ENCODE measurements at places on chromosomes 7 and 10. TPM values are rescaled to one million over a fixed set of nuclear protein-coding genes. Genes with fewer than 3 reads are reported as not detected.

AMPH gene
- total RNA-seq = 0.03 TPM

UBE2D4 gene
- 15.6 TPM for total RNA-seq

IFIT2 gene
- 0.28 TPM for total RNA-seq

UNCX gene
- 0.30 TPM for total RNA-seq

GOT1 gene
- 48.1 TPM for total RNA-seq

DNA sequence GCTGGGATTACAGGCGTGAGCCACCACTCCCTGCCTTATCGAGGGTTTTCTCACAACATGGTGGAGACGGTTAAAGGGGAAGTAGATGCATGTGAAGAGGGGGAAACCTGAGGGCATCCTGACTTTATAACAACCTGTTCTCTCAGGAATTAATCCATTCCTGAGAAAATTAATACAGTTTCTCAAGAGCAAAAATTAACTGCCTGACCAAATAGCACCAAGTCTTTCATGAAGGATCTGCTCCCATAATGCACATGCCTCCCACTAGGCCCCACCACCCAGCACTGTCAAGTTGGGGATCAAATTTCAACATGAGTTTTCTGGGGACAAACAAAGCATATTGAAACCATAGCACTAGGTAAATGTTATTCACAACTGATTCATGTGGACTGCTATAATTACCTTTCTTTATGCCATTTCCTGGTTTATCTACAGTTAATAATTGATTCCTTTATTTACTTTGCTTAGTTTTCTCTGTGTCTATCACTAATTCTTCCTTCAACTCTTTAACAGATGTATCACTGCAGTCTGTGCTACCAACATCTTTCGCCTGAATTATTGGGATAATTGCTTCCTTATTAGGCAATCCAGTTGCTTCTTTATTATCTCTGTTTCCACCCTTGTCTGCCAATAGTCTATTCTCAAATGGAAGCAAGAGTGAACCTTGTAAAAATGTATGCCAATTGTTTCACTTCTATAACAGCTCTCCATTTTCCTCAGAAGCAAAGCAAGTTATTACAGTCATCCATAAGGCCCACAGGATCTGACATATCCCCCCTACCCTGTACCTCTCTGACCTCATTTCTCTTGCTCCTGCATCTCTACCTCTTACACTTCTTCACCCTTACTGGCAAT, 12.9 kb upstream of the MICU1 start:
- no peaks in the 10 kb centered on the region for H3K4me1 ChIP-seq
- H3K27me3 ChIP-seq = no peaks in the 10 kb centered on the region
- no peak overlapping the region for H3K27ac ChIP-seq

GRCh38 chr7:90938371-90938770, 325.9 kb upstream of the FZD1 start:
- H3K4me3 ChIP-seq = no peak overlapping the region
- H3K36me3 ChIP-seq = peaks cover 17% of the 10 kb centered on the region
- H3K4me1 ChIP-seq = no peaks in the 10 kb centered on the region
- H3K27ac ChIP-seq = no peak overlapping the region
- no peak for DNase-seq

- no peaks in the 10 kb centered on the region for H3K4me1 ChIP-seq
- no peak overlapping the region for H3K4me3 ChIP-seq
- no peaks in the 10 kb centered on the region for H3K27me3 ChIP-seq
- H3K27ac ChIP-seq = no peak overlapping the region
Observed at GRCh38 chr7:131293018-131293417, 34.7 kb upstream of the MKLN1 start.

DNA sequence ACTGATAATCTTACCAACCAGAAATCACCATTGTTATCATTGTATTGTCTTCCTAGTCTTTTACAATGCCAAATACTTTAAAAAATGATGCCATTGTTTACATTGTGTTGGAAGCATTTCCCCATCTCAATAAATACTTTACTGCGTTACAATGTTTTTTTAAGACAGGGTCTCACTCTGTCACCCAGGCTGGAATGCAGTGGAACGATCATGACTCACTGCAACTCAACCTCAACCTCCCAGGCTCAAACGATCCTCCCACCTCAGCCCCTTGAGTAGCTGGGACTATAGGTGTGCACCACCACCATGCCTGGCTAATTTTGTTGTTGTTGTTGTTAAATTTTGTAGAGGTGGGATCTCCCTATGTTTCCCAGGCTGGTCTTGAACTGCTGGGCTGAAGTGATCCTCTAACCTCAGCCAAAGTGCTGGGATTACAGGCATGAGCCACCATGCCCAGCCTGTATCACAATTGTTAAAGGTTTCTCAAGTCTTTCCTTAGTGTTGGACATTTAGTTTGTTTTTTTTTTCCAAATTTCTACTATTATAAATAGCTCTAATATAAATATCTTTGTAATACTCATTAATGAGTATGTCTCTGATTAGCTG, 13.5 kb downstream of the LRMDA start:
- no peak overlapping the region for H3K27ac ChIP-seq
- no peak for DNase-seq
- no peak overlapping the region for H3K4me3 ChIP-seq

DNA sequence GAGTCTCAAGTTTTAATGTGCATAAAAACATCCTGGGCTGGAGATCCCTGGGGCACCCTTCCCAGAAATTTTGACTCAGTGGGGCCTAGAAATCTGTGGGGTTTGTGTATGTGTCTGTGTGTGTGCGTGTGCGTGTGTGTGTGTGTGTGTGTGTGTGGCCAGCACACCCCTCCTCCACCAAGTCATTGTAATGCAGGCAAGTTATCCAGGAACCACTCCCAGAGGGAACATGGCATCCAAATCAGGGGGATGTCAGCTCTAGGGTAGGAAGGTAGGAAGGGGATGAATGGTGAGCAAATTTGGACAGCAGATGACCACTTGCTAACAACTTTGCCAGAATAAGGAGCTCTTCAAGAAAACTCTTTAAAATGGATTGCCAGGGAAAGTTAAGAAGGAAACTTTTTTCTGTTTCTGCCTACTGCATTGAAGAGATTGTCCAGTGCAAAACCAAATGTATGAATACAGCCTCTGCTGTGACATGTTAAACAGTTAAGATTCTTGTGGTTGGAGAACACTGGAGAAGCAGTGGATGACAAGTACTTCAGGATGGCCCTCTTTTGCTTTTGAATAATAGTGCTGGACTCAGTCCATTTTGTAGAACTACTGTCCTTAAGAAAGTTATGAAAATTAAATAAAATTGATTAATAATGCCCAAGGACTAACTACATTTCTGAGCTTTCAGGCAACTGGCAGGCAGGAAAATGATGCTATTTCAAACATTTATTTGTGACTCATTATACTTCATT, 12.3 kb downstream of the STAMBPL1 start:
- H3K4me1 ChIP-seq = no peaks in the 10 kb centered on the region
- no peaks in the 10 kb centered on the region for H3K27me3 ChIP-seq
- no peak overlapping the region for H3K4me3 ChIP-seq

DNA sequence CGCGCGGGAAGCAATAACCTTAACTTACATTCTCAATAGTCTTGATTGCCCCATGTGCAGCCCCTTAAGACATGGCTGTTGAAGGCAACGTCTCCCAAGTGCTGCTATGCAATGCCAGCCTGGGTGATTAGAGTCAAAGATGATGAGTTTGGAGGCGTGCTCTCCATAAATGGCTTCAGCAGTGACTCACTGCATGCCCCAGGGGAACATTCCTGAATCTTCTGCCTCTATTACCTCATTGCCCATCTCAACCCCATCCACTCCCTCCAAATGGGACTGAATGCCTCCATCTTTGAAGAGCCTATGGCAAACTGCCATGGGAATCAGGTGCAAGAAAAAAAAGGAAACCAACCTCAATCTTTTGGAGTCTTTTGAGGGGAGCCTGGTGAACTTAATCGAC, 282.8 kb downstream of the SNX10 start:
- no peak overlapping the region for H3K4me3 ChIP-seq
- no peaks in the 10 kb centered on the region for H3K36me3 ChIP-seq
- no peaks in the 10 kb centered on the region for H3K4me1 ChIP-seq
- DNase-seq = peak; percentile 9

DNA sequence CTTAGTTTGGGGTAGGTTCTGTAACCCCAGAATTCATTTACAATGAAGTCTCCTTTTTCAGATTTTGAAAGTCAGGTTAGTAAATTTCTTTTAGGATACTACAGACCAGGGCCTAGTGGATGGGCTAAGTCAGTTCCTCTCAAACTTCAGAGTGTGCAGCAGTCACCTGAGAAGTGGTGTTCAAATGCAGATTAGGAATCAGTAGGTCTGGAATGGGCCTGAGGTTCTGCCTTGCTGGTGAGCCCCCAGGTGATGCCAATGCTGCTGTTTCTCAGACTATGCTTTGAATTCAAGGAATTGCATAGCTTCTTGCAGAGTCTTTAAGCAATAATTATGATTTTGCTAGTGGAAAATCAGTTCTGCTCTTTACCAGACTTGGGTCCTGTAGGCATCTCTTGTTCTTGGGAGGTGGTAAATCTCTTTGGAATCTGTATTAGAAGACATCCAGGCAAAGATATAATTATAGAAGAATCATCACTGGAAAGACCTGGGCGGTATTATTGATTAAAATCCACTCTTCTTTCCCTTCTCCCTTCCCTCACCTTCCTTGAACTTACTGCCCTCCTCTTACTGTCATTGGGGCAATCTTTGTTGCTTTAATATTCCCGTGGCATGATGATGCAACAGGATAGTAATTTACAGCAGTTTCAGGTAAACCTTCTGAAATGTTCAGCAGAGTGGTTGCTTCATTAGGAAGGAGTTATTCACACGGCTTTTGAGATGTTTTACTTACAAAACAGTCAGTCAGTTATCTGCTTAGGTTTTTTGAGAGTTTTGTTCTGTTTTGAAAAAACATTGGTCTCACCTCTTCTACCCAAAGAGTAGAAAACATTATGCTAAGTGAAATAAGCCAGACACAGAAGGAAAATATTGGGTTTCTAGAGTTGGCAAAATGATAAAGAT, 87.2 kb downstream of the NRF1 start:
- no peaks in the 10 kb centered on the region for H3K4me1 ChIP-seq
- no peak overlapping the region for H3K27ac ChIP-seq
- H3K36me3 ChIP-seq = peaks cover 7% of the 10 kb centered on the region
- DNase-seq = no peak
- no peak overlapping the region for H3K4me3 ChIP-seq
- H3K27me3 ChIP-seq = no peaks in the 10 kb centered on the region

DNA sequence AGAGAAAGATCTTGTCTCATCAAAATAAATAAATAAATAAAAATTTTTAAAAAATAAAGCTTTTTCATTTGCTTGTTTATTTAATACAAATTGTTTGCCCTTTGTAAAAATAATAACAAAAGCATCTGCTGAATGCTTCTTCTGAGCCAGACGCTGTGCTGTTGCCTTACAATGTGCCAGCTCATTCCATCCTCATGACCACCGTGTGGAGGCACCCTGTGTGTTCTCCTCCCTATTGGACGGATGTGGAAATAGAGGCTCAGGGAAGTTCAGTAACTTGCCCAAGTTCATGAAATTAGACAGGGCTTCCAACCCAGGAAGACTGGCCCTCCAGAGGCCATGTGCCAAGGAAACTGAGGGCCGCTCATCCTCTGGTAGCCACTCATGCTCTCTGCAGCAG, 120.6 kb downstream of the SH3PXD2A start:
- H3K27ac ChIP-seq = no peak overlapping the region
- H3K27me3 ChIP-seq = no peaks in the 10 kb centered on the region

GRCh38 chr10:46273506-46274477, 13.0 kb upstream of the ANTXRL start:
- H3K27me3 ChIP-seq = no peaks in the 10 kb centered on the region
- H3K4me1 ChIP-seq = no peaks in the 10 kb centered on the region
- no peak for DNase-seq
- no peak overlapping the region for H3K4me3 ChIP-seq

DNA sequence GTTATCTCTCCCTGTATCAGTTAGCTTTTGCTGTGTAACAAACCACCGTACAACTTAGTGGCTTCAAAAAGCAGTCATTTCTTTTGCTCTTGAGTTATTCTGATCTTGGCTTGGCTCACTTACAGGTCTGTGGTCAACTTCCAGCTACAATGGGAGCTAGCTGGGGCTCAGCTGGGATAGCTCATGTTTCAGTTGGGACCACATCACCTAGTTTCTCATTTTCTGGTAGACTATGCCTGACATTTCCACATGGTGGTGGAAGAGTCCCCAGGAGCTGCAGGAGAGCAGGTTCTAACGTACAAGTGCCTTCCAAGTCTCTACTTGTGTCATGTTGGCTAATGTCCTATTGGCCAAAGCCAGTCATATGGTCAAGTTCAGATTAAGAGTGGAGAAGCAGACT, 25.8 kb upstream of the PIP4K2A start:
- no peaks in the 10 kb centered on the region for H3K27me3 ChIP-seq
- no peak overlapping the region for H3K4me3 ChIP-seq
- no peak overlapping the region for H3K27ac ChIP-seq
- no peaks in the 10 kb centered on the region for H3K36me3 ChIP-seq
- DNase-seq = peak; percentile 13
- no peaks in the 10 kb centered on the region for H3K4me1 ChIP-seq
